ENCODE measurements at places on chromosomes 4 and X. TPM values are rescaled to one million over a fixed set of nuclear protein-coding genes. Genes with fewer than 3 reads are reported as not detected.

Gene SPANXD
- total RNA-seq: not detected

Gene FAM47A
- not detected for total RNA-seq

Gene AKAP4
- total RNA-seq: not detected

Gene TMEM131L
- 11.3 TPM for total RNA-seq

All from airway epithelial cell (primary cell).